H1 (cell line): ENCODE measurements at places on chromosomes 7 and 10.

GRCh38 chr7:79683185-79683890 is 229.9 kb upstream of the MAGI2 start:
- no peaks in the 10 kb centered on the region for H3K36me3 ChIP-seq
- no peak overlapping the region for H3K4me3 ChIP-seq
- H3K27ac ChIP-seq: no peak overlapping the region
- H3K27me3 ChIP-seq: no peaks in the 10 kb centered on the region
- no peaks in the 10 kb centered on the region for H3K4me1 ChIP-seq
- DNase-seq: no peak

- H3K27me3 ChIP-seq: no peaks in the 10 kb centered on the region
- H3K4me1 ChIP-seq: no peaks in the 10 kb centered on the region; the same call in 1 of the 2 replicates
- peaks cover 5% of the 10 kb centered on the region for H3K36me3 ChIP-seq
- no peak overlapping the region for H3K4me3 ChIP-seq
- H3K27ac ChIP-seq: no peak overlapping the region
- DNase-seq: no peak
Measured at GRCh38 chr7:29892231-29892630, 85.9 kb downstream of the WIPF3 start.

GRCh38 chr10:125124907-125125306 is 35.5 kb downstream of the CTBP2 start:
- no peak overlapping the region for H3K4me3 ChIP-seq
- no peaks in the 10 kb centered on the region for H3K27me3 ChIP-seq
- peaks cover 37% of the 10 kb centered on the region for H3K4me1 ChIP-seq
- no peak for DNase-seq
- peaks cover 60% of the 10 kb centered on the region for H3K36me3 ChIP-seq

- H3K4me3 ChIP-seq: no peak overlapping the region
- H3K27me3 ChIP-seq: no peaks in the 10 kb centered on the region
- no peak overlapping the region for H3K27ac ChIP-seq
Measured at GRCh38 chr7:117674617-117675016, 194.8 kb downstream of the CFTR start.

- no peak overlapping the region for H3K27ac ChIP-seq
- no peak overlapping the region for H3K4me3 ChIP-seq
- no peaks in the 10 kb centered on the region for H3K36me3 ChIP-seq
- no peak for DNase-seq
- no peaks in the 10 kb centered on the region for H3K27me3 ChIP-seq
- no peaks in the 10 kb centered on the region for H3K4me1 ChIP-seq
Measured at GRCh38 chr10:7046615-7047014, 364.2 kb downstream of the SFMBT2 start.

DNA sequence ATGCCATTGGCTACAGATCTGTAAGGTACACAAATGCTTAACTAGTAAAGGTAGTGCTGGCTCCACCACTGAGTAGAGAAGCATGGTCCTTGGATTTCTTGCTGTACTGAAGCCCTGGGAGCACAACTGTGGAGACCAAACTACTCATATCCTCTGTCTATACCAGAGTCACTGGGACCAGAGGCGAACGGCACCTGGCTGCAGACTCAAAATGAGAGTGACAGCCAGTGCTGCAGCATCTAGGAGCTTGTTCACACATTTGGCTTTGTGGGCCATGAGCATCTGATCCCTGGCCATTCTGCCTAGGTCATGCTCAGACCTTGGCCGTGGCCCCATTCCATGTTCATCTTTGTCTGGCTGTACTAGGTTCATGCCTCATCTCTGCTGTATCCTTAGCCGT is 31.9 kb downstream of the LRRC18 start:
- no peak overlapping the region for H3K27ac ChIP-seq
- H3K36me3 ChIP-seq: no peaks in the 10 kb centered on the region
- no peaks in the 10 kb centered on the region for H3K4me1 ChIP-seq
- DNase-seq: no peak
- no peak overlapping the region for H3K4me3 ChIP-seq
- no peaks in the 10 kb centered on the region for H3K27me3 ChIP-seq

DNA sequence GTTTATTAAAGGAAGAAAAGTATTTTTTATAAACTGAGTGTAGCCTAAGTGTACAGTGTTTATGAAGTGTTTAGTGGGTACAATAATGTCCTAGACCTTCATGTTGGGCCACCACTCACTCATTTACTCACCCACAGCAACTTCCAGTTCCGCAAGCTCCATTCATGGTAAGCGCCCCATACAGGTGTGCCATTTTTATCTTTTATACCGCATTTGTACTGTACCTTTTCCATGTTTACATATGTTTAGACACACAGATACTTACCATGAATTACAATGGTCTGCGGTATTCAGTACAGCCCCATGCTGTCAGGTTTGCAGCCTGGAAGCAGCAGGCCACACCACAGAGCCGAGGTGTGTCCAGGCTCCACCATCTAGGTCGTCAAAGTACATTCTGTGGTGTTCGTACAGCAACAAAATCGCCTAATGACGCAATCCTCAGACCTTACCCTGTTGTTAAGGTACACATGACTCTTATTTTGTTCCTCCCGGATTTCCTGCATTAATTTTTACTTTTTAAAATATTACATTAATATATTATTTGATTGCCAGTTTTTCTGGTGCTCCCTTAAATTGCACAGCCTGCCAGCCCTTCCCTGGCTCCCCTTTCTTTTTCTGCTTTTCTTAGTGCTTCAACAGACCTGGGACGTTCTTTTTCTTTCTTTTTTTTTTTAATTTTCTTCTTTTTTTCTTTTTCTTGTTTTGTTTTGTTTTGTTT is 881 bp upstream of the SSBP1 start:
- H3K4me3 ChIP-seq: no peak overlapping the region; the same call in 1 of the 2 replicates
- DNase-seq: no peak
- peaks cover 11% of the 10 kb centered on the region for H3K36me3 ChIP-seq
- peaks cover 6% of the 10 kb centered on the region for H3K4me1 ChIP-seq
- H3K27ac ChIP-seq: 0 out of 2 replicates have a peak overlapping the region, but pooled peaks have one; percentile 49

- DNase-seq: no peak
- peak overlapping the region; percentile 5; the same call in 1 of the 2 replicates for H3K27ac ChIP-seq
- no peak overlapping the region for H3K4me3 ChIP-seq
Measured at GRCh38 chr7:75937958-75938786, 23.2 kb downstream of the POR start.

GRCh38 chr7:39333701-39334100 is 232.5 kb upstream of the YAE1 start:
- DNase-seq: no peak
- H3K27ac ChIP-seq: no peak overlapping the region
- no peaks in the 10 kb centered on the region for H3K36me3 ChIP-seq
- H3K27me3 ChIP-seq: no peaks in the 10 kb centered on the region
- peaks cover 5% of the 10 kb centered on the region for H3K4me1 ChIP-seq
